ENCODE measurements at places on chromosomes 12 and 14. TPM values are rescaled to one million over a fixed set of nuclear protein-coding genes. Genes with fewer than 3 reads are reported as not detected.

GPR84 gene
- total RNA-seq: 1.6 TPM

XRCC3 gene
- 4.9 TPM for total RNA-seq

- DNase-seq: no peak
These were observed 197.3 kb upstream of the SFSWAP start for GRCh38 chr12:131513606-131514005.

DNA sequence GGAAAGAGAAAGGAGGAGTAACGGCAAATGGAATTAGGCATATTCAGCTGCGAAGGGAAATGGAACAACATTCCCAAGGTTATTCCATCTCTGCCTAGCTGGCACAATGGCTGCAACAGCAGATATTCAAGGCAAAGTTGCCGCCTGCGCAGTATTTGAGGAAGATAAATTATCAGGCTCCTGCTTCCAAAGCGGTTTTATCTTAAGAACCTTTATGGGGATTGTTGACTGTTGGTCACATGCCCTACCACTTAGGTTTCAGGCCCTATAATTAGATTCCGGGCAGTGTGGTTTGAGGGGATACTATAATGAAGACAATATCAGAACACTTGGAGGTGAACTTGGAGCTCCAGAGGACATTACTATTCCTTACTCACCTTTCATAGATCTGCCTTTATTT is 99.7 kb downstream of the FGD4 start:
- DNase-seq: no peak

- DNase-seq: no peak
These were observed 104.6 kb downstream of the DAAM1 start for GRCh38 chr14:59292921-59293534.

KRT81 gene
- not detected for total RNA-seq

ERBB3 gene
- total RNA-seq: 0.71 TPM
